Esophagus muscularis mucosa (tissue), 4 donors: ENCODE measurements at places on chromosomes 2 and 18. TPM values are rescaled to one million over a fixed set of nuclear protein-coding genes. Genes with fewer than 3 reads are reported as not detected.

DNA sequence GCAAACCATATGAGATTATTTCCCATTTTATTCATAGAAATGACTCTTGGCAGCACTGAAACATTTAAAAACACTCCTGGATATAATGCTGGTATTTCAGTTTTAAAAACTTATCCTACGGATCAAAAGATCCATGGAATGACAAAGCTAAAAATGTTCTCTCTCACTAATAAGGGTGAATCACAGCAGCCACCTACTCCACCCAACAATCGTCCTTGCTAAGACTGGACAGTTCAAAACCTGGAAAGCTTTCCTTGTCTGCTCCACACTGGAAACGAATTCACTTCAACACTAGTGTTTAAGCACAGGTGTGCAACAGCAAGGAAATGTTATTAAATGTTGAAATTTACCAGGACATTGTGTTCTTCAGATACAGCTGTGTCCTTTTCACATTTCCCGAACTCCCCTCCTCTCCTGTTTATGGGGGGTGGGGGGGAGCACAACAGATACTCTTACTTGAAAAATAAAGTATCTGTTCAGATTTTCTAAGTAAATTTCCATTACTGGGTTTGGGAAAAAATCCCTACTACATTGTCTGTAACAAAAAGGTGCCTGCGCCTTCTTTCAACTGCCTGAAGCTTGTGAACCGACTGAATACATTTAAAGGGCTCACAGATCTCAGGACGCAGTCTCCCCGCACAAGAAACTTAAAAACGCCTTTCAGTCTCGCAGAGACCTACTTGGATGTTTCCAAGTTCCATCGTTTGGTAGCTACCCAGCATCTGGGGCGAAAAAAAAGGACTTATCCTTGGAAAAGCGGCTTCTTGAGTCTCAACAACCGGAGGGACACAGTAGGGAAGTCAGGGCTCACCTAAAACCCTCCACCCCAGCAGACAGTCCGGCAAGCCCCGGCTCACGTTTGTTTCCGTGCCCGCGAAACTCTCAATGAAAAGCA is 1.3 kb downstream of the YWHAQ start:
- no peak for DNase-seq

DNA sequence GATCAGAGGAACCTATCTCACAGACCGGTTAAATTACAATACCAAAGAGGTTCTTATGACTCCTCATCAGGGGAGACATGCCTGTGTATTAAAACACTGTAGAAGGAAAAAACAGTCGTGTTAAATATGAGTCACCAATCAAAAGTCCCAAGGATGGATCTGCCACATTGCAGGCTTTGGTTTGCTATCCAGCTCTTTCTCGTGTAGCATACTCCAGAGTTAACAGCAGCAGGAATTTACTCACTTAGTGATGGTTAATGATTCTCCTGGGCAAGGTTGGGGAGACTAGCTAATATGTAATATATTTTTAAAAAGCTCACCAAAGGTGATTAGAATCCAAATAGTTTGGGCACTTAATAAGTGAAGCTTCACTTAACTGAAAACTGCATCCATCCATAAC is 109.7 kb downstream of the MBD5 start:
- no peak for DNase-seq

The GALR1 gene
- total RNA-seq: 0.33 TPM

The FAM117B gene
- 2.8 TPM for total RNA-seq

- no peak for DNase-seq
Observed at GRCh38 chr18:25830787-25831186, 259.6 kb downstream of the SS18 start.

The TNS1 gene
- total RNA-seq: 1,330 TPM

The GPR45 gene
- not detected for total RNA-seq

The TEKT4 gene
- not detected for total RNA-seq

The EVX2 gene
- not detected for total RNA-seq

The FAM237A gene
- not detected for total RNA-seq

- peak; percentile 37 for DNase-seq
Observed at GRCh38 chr18:77254711-77255405, 5.2 kb downstream of the GALR1 start.

The UGT1A6 gene
- not detected for total RNA-seq

- DNase-seq: no peak
Observed at GRCh38 chr18:22241921-22242361, 72.6 kb downstream of the GATA6 start.

DNA sequence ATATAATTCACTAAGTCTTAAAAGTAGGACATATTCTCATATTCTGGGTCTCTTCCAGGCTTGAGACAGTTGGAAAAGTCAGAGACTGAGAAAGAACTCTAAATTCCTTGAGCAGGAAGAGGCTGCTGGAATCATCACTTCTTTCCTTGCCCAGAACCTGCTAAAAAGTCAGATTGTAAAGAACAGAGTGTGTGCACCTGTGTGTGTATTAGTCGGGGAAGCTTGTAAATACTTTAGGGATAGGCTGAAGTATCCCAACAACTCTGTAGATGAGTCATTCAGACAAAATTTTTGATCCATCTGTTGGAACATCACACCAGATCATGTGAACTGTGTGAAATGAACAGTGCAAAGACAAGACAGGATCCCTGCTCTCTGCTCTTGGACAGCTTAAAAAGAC is 16.1 kb downstream of the GAREM1 start:
- no peak for DNase-seq

The CD8A gene
- total RNA-seq: 1.0 TPM

The DCDC2C gene
- total RNA-seq: not detected

DNA sequence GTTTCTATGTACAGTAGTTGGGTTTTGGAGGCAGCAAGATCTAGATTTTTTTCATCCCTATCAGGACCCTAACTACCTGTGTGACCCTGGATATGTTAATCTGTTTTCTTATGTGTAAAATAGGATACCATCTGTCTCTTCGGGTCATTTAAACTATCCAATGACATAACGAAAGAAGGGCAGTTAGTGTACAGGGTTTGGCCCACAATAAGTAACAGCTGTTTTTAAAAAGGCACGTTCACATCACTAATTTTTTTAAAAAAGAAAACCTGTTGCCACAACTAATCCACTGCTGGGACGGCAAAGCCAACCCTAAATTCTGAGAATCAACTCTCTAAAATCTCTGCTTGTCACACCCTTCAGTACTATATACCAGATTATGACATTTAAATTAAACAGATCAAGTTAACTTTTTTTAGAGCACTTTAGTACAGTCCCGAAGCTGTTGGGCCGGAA is 869 bp downstream of the USP40 start:
- no peak for DNase-seq

The WDR12 gene
- 8.2 TPM for total RNA-seq

- DNase-seq: no peak
Observed at GRCh38 chr2:42456126-42456839, 37.5 kb downstream of the KCNG3 start.

GRCh38 chr2:199457147-199458008 is at the start of gene SATB2:
Gene SATB2, minus strand, starts transcription at chr2:199457939. Its CDS starts 1,902 bp downstream, at chr2:199456037.
- peak; percentile 90 for DNase-seq

DNA sequence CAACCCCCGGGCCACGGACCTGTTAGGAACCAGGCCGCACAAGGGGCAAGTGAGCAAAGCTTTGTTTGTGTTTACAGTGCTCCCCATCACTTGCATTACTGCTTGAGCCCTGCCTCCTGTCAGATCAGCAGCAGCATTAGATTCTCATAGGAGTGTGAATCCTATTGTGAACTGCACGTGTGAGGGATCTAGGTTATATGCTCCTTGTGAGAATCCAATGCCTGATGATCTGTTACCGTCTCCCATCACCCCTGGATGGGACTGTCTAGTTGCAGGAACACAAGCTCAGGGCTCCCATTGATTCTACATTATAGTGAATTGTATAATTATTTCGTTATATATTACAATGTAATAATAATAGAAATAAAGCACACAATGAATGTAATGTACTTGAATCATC is 125.6 kb downstream of the FMNL2 start:
- no peak for DNase-seq

The ACYP2 gene
- total RNA-seq: 20.4 TPM

GRCh38 chr2:135281379-135281778 is 229.3 kb downstream of the RAB3GAP1 start:
- no peak for DNase-seq

DNA sequence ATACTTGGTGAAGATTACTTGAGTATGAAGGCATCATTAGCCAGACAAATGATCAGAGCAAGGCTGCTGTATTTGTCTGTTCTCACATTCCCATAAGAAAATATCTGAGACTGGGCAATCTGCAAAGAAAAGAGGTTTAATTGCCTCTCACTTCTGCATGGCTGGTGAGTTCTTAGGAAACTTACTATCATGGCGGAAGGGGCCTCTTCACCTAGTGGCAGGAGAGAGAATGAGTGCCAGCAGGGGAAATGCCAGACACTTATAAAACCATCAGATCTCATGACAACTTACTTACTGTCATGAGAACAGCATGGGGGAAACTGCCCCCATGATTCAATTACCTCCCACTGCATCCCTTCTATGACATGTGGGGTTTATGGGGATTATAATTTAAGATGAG is 452.3 kb downstream of the GALR1 start:
- DNase-seq: no peak

The KIF5C gene
- 2.9 TPM for total RNA-seq

The REG1B gene
- total RNA-seq: not detected

DNA sequence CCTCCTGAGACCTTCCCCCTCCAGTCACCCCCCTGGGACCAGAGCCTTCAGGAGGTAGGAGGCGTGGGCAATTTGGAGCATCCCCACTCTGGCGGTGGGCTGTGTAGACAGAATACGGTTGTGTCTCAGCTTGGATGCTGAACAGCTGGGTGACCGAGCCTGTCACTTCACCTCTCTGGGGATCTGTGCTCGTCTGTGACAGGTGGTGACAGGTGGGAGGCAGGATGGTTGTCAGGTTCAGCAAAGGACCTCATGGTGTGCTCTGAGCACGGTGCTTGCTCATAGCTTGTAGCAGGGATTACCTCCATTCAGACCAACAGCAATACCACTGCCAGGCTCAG is 186.5 kb upstream of the HS6ST1 start:
- no peak for DNase-seq

DNA sequence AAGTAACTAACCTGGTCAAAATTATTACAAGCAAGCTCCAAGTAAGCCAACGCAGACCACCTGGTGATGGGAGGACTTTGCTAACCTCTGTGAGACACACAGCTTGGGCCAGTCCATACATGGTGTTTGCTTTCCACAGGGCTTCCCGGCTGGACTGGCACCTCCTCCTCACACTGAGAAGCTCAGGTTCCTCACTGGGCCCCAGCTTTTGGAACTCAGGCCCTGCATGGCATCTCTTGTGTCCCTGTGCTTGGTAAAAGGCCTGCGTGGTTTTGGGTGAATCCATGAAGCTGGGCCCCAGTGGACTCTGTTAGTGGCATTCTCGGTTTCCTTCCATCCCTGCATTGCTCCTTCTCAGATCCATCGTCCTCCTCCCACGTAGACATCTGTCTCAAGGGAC is 123.4 kb downstream of the VAPA start:
- no peak for DNase-seq

DNA sequence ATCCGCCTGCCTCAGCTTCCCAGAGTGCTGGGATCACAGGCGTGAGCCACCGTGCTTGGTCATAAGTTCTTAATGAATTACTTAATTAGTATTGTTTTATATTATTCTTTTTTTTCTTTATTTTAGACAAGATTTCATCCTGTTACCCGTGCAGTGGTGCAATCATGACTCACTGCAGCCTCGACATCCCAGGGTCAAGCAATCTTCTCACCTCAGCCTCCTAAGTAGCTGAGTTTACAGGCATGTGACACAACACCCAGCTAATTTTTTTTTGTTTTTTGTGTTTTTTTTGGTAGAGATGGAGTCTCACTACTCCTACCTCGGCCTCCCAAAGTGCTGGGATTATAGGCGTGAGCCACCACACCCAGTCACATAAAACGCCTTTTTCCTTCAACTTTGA is 17.3 kb downstream of the C2orf42 start:
- DNase-seq: no peak

The LRRTM1 gene
- 1.2 TPM for total RNA-seq

- no peak for DNase-seq
Observed at GRCh38 chr2:120729406-120730399, 6.0 kb upstream of the GLI2 start.

The SALL3 gene
- total RNA-seq: not detected

DNA sequence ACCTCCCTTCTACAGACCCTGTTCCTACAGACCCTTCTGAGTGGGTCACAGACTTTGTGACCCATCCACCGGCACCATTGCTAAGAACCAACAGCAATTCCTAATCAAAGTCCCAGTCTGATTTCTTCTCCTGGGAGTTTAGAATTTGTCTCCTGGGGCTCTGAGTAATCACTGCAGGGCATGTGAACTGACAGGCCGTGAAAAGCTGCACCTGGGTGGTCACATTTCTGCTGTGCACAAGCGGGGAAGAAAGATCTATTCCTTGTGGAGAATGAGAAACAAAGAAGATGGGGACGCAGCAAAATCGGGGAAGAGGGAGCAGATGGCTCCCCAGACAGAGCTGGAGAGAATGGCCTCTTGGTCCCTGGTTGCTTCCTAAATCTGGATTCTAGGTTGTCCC is 151.0 kb downstream of the ARL4C start:
- peak; percentile 74 for DNase-seq

GRCh38 chr2:230956827-230957755 is 32.0 kb upstream of the GPR55 start:
- no peak for DNase-seq

- DNase-seq: peak; percentile 94
Observed at GRCh38 chr2:109238580-109238979, 109.6 kb downstream of the SH3RF3 start.

The RUFY4 gene
- not detected for total RNA-seq

- no peak for DNase-seq
Observed at GRCh38 chr2:199668645-199669044, 182.3 kb downstream of the FTCDNL1 start.

DNA sequence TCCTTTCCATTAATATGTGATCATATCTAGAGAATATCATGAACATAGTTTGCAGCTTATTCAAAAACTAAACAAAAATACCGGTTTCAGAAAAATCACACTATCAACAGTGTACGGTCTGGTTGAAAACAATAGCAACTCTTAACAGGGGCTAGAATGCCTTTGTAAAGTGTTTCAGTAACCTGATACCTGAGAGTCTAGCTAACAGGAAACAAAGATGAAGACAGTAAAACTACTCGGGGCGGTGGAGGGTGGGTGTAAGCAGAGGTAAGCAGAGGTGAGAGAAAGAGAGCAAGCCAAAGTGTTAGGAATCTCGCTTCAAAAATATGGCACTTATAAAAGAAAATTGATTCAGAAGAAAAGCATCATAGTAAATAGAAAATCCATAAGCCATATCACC is 109.0 kb upstream of the RGPD4 start:
- no peak for DNase-seq

The MEP1B gene
- 0.23 TPM for total RNA-seq

GRCh38 chr2:181459621-181460021 is 2.4 kb downstream of the ITGA4 start:
- DNase-seq: no peak

The HOXD13 gene
- not detected for total RNA-seq

The PLEKHA3 gene
- 20.8 TPM for total RNA-seq

The CFAP221 gene
- 0.97 TPM for total RNA-seq
